ENCODE measurements at places on chromosomes 5 and 9. TPM values are rescaled to one million over a fixed set of nuclear protein-coding genes. Genes with fewer than 3 reads are reported as not detected.

DNA sequence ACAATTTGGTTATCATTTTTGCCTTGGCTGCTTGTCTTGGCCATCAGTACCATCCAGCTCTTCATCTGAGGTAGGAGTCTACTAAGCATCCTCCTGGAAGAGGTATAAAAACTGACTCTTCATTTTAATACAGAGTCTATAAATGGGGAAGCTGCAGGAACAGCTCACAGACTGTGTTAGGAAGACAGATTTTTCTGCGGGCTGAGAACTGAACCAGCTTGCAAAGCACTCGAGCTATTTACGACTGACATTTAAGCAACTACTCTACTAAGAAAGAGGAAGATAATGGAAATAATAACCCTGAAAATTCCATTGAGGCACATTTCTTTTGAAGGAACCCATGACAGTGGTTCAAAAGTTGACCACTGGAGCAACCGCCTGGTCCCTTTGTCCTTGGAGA lies 314.5 kb upstream of the RFX3 start:
- DNase-seq, result no peak

GRCh38 chr9:86217076-86217755 lies 42.2 kb downstream of the C9orf153 start:
- no peak for DNase-seq

DNA sequence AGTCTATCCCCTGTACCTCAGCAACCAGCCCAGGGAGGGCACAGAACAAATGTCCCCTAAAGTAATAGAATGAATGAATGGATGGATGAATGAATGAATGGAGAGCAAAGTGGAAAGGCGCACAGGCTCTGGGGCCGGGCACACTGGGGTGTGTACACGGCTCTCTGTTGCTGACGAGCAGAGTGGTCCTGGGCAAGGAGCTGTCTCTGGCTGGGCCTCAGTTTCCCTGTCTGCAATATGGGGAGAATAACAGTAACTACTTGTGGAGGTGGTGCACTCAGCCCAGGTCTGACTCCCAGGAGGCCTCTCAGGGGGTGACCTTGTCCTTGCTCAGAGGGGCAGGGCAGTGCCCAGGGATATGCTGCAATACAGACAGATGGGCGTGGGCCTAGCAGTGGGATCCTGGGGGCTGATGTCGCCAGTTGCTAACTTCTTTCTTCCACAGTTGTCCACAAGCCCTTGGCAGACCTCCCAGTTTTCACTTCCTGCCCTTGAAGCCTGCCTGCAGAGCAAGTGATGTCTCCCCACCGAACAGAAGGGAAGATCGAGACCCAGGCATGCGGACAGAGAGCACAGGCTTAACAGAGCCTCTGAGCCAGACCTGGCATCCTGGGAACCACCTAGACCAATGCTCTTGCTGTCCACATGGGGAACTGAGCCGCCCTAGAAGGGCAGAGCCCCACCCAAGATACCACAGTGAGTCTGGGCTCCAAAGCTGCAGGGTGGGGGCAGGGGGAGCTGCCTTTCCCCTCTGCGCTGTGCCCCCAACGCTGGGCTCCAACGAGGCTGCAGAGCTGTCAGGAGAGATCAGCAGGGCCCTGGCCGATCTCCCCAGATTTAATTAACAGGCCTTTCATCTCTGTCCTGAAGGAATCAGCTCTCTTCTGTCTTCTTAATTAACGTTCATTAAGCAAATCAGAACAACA lies 13.6 kb upstream of the LAMC3 start:
- peak; percentile 55 for DNase-seq

GRCh38 chr5:115231598-115231997 lies 31.1 kb downstream of the PGGT1B start:
- DNase-seq, result no peak

GRCh38 chr5:99032234-99033013 lies 103.6 kb upstream of the CHD1 start:
- no peak for DNase-seq

DNA sequence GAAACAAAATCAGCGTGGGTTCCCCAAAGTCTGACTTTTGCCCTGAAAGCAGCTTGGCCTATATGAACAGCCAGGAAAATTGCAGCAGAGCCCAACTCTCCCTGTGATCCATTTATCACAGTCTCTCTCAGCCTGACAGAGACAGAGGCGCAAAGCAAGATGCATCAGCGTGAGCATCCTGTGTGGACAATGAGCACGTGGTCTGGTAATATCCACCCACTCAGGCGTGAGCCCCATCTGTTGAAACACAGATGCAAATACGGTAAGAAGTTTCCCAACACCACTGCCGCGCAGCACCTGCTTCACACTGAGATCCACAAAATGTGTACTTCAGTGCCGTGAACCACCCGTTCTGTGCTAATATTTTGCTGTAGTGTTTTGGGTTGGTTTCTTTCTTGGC lies 114.6 kb downstream of the MRPL36 start:
- no peak for DNase-seq

DNA sequence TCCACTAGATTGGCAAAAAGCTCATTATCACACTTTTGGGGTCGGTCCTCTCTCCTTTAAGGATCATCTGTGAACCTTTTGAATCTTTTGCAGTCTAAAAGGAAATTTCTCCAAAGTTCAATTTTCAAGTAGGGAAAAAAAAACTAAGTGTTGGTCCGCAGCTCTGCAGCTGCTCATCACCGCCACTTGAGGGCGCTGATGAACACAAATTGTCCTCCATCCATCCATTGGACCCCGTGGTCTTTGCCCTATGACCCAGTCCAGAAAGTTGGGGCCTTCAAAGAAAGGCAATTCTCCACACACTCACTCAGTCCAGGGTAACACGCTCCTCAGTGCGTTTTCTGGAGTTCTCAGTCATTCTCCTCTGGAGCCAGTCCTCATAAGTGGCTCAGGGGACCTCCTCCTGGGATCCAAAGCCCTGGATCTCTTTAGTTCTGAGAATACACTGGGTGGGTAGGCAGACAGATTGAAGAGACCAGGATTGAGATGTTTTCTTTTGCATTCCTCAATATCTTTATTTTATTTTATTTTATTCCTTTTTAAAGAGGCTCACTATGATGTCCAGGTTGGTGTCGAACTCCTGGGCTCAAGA lies 63.6 kb upstream of the SLC28A3 start:
- DNase-seq, result no peak

- peak; percentile 44 for DNase-seq
Observed at GRCh38 chr5:168747987-168748777, 169.0 kb upstream of the PANK3 start.

DNA sequence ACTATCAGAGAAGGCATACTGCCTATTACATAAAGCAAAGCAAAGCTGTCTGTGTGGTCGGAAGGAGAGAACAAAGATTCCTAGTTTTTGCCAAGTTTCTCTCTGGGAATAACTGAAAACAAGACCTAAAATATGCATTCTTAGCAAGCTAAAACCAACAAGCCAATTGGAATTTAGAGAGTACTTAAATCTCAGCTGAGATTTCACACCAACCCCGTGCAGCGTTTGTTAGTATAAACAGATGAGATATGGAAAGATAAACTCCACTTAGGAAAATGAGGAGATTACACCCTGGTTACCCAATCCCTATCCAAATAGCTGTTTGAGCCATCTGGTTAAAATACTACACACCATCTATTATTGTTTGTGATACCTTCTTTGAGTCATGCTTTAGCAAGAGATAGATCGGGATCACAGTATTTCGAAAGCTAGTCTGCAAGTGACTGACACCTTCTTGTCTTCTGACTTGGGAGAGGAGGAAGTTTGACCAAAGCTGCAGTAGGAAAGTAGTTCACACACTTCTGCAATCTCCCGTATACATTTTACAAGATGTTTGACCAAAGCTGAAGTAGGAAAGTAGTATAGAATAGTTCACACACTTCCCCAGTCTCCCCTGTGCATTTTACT lies 18.2 kb downstream of the FAF2 start:
- DNase-seq, result peak; percentile 26

Gene FST
- 28.2 TPM for total RNA-seq

Gene CDKN2B
- total RNA-seq, result 2.8 TPM

Gene CA9
- 0.93 TPM for total RNA-seq

- DNase-seq, result no peak
Observed at GRCh38 chr5:90994796-90995195, 388.3 kb downstream of the ARRDC3 start.

Gene TMEM252
- total RNA-seq, result not detected

Gene PTGER4
- 1.2 TPM for total RNA-seq

GRCh38 chr9:108811944-108812343 lies 43.8 kb downstream of the ACTL7B start:
- DNase-seq, result no peak
